ENCODE measurements at places on chromosomes 3 and 15.

- no peak for DNase-seq
Observed at GRCh38 chr3:189680723-189681122, 49.5 kb downstream of the TP63 start.

DNA sequence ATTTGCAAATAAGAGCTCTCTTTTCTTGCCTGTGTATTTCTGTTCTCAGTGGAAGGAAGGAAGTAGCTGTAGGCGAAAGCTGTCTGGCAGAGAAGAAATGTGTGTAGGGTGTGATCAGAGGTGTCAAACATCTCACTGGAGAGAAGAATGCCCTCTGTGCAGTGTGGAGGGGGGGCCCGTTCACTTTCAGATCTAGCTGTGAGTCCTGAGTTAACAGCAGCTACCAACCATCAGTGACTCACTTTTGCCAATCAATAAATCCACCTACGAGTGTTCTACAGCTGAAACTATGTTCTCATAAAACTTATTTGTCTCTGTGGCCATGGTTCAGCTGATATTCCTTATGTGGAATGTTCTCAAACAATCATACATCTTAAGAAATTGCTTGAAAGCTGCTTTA is 103.7 kb downstream of the FRMD4B start:
- DNase-seq: peak; percentile 21

DNA sequence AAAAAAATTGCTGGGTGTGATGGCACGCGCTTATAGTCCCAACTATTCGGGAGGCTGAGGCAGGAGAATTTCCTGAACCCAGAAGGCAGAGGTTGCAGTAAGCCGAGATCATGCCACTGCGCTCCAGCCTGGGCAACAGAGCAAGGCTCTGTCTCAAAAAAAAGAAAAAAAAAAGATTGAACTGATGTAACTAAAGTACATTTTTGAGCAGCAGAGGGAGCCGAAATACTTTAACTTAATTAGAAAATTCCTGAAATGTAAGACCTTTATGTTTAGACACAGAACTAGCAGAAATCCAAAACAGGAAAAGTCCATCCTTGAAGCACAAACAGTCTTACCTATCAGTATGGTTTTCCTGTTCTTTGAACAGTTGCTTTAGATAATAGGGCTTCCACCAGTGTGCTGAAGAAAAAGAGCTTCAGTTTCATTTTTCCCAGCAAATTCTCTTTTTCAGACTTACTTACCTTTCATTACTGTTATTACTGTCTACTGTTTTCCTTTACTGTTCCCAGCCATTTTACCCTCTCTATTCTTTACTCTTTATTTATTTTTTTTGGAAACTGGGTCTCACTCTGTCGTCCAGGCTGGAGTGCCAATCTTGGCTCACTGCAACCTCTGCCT is 33.4 kb upstream of the ZNF609 start:
- DNase-seq: no peak

DNA sequence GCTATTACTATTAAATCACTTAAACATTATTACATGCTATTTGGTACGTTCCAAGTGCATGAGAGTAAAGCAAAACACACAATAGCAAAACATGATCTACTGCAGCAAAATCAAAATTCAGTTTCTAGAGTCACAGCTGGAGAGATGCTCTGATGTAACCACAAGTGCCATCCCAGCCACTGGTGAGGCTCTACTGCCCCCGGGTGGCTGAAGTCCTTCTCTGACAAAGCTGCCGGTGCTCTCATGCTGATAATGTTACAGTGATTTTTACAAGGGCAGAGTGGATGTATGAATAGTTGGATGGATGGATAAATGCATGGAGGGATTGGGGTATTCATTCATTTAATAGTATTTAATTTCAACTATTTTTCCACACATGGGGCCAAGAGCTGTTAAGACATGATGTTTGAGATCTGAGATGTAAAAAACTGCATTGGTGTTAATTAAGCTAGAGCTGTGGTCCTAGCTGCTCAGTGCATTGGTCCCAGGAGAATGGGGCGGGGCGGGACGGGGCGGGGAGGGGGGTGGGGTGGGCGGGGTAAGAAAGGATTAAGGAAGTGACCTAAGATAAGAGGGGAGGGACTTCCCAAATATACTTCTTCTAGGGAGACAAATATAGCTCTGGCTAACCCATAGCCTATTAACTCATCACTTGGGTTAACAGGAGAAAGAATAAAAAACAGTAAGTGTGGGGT is 5.3 kb upstream of the SPESP1 start:
- DNase-seq: no peak

- no peak for DNase-seq
Observed at GRCh38 chr3:128555098-128555825, 62.3 kb upstream of the GATA2 start.

DNA sequence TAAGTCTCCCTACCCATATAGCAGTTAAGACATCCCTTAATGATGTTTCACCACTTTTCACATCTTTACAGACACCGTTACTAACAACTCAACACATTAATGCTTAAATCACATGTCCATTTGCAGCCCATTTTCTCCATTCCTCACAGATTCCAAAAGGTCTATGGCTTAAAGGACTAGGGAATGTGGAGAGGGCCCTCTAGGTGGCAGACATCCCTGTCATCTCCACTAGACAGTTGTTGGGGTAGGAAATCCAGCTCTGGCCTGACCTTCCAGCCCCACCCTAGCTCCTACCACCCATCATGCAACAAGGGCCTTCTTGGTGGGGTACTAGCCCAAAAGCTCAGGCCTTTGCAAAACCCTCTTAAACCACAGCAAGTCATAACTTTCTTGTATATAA is 25.2 kb downstream of the CPEB1 start:
- DNase-seq: no peak

GRCh38 chr3:9035473-9035872 is 72.2 kb upstream of the RAD18 start:
- DNase-seq: no peak

DNA sequence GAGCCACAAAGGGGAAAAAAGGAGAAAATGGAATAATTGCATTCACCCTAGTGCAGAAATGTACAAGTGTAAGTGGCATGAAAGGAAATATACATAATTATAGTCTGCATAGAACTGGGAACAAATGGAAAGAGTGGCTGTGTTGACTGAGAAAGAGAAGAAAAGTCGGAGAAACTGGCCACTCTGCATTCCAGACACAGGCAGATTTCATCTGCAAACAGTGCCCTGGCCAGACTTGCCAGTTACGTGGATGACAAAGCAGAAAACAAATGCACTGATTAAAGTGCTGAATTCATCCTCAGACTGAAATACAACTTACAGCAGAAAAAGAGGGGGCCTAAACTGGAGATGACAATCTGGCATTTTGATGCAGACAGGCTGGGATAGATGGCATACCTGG is 129.8 kb downstream of the FGF12 start:
- no peak for DNase-seq

GRCh38 chr3:143832433-143832832 is 15.8 kb downstream of the SLC9A9 start:
- no peak for DNase-seq

- no peak for DNase-seq
Observed at GRCh38 chr3:11651900-11652299, 8.2 kb upstream of the VGLL4 start.

- DNase-seq: no peak
Observed at GRCh38 chr15:82552861-82553260, 12.6 kb upstream of the RPS17 start.

DNA sequence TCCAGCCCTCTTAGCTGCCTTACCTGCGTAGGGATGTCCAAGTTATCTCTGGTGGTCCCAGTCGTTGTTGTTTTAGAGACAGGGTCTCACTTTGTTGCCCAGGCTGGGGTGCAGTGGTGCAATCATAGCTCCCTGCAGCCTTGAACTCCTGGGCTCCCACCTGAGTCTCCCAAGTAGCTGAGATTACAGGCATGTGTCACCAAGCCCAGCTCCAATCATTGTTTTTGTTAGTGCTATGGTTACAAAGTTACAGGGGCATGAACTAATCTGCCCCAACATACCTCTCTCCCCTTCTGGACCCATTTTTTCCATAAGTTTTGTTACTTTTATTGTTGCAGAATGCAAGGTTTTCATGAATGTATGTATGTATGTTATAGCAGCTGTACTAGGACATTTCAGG is 54.7 kb downstream of the CTDSPL2 start:
- no peak for DNase-seq

Data from stimulated activated CD8-positive, alpha-beta memory T cell treated with anti-CD3 and anti-CD28 coated beads, Interleukin-2, amount 100 ng/mL, for 1 hour (primary cell).